CD8-positive, alpha-beta T cell (primary cell): ENCODE measurements at places on chromosomes 2 and 18. TPM values are rescaled to one million over a fixed set of nuclear protein-coding genes. Genes with fewer than 3 reads are reported as not detected.

Gene MATN3
- total RNA-seq: not detected

Gene MRPL53
- total RNA-seq: 59.0 TPM

Gene RFTN2
- total RNA-seq: not detected

Gene PTPRM
- 4.2 TPM for total RNA-seq

Gene LINC00305
- not detected for total RNA-seq

DNA sequence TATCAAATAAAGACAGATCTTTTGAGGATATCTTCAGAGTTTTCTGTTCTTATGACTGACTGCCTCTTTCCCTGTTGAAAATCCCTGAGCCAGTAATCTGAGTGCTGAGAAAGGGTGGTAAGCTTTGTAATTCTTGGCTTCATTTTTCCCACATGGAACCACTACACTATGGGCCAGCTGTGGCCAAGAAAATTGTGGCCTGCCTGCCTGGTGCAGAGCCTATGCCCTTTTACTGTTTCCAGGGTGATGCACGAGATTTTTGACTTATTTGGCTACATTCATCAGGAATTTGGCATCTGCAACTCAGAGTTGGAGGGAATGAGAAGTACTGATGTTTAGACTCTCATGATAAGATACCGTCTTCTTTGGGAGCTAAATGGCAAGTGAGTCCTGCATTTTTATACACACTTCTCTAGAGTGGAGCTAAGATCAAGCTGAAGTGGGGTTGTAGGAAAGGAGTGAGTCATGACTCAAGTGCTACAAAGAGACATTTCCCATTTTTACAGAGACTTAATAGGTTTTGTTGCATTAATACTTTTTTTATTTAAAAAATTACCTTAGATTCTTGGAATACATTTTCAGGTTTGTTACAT is 328.2 kb upstream of the CDH7 start:
- no peak for DNase-seq

DNA sequence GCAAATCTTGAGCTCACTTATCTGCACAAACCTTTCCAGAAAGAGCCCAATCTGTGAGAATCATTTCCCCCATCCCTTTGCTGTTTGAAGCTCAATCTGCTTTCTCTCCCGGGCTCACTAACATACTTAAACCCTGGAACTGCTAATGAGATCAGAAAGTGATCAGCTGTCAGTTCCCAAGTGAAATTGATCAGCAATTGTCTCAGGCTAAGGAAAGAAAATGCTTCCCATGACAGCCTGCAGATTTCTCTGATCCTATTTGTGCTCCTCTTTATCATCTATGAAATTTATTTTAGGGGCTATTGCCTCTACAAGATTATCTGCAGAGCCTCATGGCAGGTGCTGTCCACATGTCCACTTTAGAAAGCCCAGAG is 239.0 kb upstream of the CXCR4 start:
- DNase-seq: no peak

GRCh38 chr2:36708041-36708741 is 11.7 kb downstream of the VIT start:
- DNase-seq: no peak

- no peak for DNase-seq
These were observed 3.1 kb upstream of the SPAG16 start for GRCh38 chr2:213281156-213281555.

GRCh38 chr2:118918017-118918416 is 24.0 kb upstream of the MARCO start:
- DNase-seq: no peak

- DNase-seq: no peak
These were observed 678.2 kb upstream of the FSHR start for GRCh38 chr2:49832555-49832954.

- no peak for DNase-seq
These were observed 41.7 kb downstream of the RIT2 start for GRCh38 chr18:43073771-43074170.

DNA sequence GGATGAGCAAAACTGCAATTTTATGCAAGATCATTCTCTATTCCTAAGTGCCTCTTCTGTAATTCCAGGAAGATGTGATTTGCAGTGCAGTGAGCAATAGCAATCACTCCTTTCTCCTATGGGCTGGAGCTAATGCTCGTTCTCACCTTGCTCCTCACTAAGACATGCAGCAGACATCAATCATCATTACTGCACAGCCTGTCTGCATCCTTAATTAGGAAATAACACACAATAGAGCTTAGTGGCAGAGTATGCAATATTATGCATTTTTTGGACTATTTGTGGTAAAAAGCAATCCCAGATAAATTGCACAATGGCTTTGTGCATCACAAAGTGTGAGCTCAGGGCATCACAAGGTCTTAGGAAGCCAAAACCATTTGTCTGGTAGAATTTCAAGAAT is 32.6 kb upstream of the RAPH1 start:
- DNase-seq: no peak

DNA sequence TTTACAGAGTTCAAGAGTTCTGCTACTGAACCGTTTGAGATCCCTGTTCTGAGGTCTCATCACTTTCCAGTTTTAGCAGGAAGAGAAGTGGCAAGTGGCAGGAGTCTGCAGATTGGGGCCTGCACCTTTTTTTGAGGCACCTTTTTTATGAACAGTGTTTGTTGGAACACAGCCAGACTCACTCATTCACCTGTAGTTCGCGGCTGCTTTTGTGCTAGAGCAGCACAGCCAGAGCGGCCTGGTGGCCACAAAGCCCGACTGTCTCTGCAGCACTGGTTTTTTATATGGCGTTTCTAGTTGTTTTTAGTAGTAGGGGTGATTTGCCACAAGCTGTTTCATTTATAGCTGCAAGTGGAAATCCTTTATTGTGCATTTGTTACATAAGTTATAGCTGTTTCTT is 8.6 kb downstream of the ACP1 start:
- no peak for DNase-seq

DNA sequence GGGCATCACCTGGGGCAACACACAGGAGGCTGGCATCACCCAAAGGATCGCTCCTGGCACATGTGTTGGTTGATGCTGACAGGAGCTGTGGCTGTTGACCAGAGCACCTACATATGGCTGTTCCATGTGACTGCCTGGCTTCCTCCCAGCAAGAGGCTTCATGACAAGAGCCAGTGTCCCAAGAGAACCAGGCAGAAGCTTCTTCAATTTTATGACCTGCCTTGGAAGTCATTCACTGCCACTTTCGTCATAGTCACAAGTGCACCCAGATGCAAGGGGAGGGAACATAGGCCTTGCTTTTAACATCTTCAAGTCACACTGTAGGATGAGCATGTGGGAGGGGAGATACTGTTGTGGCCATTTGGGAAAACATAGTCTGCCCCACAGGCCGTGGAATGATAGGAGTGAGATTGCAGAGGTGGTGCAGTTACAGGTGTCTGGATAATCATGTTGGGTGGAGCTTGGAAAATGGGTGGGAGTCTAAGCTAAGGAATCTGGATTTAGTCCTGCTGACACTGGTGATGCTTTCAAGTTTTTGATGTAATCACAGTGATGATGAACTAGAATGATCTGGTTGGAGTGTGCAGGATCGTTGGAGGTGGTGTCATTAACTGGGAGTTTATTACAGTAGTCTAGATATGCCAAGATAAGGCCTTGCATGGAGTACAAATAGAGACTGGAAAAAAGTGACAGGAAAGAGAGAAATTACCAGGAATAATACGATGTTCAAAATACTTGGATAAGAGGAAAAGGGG is 107.0 kb downstream of the RAPGEF4 start:
- no peak for DNase-seq

GRCh38 chr18:75067996-75068645 is 140.8 kb downstream of the PTGR3 start:
- no peak for DNase-seq

DNA sequence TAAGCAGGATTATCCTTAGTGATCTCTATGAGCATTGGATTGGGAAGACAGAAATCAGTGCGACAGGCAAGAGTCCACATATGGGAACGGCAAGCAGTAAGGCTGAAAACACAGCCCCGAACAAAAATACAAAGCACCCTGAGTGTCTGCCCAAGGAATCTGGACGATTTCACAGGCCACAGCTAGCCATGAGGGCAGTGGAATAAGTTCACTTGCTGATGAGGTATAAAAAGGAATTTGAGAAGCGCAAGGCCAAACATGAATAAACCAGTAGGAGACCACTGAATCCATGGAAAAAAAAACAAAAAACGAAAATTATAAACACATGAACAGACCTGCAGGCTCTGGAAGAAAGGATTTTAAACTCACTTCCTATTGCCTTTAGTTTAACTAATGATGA is 24.3 kb downstream of the WDSUB1 start:
- no peak for DNase-seq

DNA sequence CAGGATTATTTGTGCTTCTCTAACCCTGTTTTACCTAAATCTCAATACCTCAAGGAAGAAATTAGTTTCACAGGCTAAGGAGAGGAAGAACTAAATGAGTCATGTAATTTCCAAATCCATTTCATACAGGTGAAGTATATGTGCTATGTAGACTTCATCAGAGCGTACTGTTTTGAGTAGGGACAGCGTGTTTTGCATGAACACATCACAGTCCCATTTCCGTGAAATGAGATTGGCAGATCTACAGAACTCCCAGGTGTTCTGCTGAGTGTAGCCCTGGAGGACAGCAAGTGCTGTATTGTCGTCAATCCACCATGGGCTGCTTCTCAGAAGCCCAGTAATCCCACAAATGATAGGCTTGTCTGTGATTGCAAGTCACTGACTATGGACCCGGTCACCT is 97.7 kb downstream of the XRCC5 start:
- DNase-seq: no peak

GRCh38 chr2:240956171-240956934 is 42.1 kb upstream of the SNED1 start:
- no peak for DNase-seq

DNA sequence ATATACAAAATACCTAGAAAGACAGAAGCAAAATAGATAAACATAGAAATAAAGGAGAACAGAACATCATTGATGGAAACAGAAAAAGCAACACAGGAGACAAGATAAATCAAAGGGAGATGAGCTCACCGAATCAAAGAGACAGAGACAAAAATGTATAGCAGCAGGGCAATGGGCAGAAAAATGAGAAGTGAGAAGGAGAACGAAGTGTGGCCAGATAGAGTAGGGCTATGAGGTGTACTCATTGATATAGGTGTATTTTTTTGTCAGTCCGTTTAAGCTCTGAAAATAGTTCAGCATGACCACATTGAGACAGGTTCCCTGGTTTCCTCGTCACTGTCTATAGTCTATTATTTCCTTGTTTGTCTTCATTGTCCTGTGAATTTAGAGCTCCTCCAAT is 55.1 kb downstream of the SP100 start:
- DNase-seq: no peak

DNA sequence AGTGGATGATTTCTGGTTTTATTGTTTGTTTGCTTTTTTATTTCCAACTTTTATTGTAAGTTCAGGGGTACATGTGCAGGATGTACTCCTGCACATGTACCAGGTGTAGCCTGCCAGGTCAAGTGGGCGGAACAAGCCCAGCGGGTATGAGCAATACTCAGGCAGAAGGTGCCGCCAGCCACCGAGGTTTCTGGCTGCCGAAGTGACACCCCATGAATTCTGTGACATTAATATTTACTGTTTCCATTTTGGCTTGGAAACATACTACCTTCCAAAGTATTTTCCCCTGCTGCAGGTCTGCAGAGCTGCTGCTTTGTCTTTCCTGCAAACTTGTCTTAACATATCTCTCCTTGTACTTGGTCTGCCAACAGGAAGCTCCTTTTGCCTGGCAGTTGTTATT is 78.5 kb downstream of the PTPN4 start:
- no peak for DNase-seq

DNA sequence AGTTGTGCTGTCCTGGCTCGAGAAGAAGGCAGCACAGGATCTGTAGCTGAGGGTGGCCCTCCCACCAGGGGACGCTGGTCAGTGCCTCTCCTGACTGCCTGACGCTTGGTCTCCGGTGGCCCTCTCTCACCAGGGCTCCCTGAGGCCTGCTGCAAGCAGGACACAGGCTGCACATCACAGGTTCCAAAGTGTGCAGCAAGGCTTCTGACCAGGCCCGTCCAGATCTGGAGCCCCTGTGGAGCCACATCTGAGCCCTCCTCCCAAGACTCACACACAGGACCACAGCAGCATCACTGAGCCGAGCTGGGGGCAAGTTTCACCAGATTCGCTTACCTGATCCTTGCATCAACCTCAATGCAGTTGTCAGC is 12.1 kb downstream of the AMER3 start:
- DNase-seq: no peak

DNA sequence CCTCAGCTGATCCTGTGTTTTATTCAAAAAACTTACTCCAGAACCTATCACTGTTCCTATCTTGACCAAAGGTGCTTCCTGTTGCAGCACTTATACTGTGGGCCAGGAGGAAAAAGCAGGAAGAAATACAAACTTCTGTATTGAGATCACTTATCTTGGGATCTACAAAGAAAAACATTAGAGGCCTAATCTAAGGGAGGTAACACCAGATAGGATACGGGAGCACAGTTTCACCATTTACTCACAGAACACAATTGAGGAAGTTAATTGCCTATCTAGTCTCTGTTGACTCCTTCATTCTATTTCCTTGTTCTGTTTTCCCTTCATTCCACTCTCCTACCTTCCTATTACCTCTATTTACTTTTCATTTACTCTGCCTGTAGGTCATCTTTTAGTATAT is 287.2 kb upstream of the LINC00305 start:
- no peak for DNase-seq

DNA sequence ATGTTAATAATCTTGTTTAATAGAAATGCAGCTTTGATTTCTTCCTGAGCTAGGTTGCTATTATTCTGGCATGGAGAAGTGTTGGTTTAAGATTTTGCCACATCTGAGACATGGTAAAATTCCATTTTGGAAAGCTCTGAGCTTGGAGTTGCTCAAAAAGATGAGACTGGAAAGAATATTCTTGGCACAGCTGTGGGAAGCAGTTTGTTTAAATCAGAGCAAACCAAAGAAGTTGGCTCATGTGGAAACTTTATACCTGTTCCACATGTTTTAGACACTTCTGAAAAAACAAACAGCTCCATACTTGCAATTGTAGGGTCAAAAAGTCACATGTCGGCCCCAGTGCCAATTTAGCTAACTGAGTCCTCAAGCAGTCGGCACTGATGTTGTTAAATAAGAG is 116.6 kb downstream of the SLC4A3 start:
- DNase-seq: no peak
